ENCODE measurements at places on chromosomes 12 and 14.

GRCh38 chr14:24079491-24080141 is 8.3 kb downstream of the CPNE6 start:
- DNase-seq, result no peak

DNA sequence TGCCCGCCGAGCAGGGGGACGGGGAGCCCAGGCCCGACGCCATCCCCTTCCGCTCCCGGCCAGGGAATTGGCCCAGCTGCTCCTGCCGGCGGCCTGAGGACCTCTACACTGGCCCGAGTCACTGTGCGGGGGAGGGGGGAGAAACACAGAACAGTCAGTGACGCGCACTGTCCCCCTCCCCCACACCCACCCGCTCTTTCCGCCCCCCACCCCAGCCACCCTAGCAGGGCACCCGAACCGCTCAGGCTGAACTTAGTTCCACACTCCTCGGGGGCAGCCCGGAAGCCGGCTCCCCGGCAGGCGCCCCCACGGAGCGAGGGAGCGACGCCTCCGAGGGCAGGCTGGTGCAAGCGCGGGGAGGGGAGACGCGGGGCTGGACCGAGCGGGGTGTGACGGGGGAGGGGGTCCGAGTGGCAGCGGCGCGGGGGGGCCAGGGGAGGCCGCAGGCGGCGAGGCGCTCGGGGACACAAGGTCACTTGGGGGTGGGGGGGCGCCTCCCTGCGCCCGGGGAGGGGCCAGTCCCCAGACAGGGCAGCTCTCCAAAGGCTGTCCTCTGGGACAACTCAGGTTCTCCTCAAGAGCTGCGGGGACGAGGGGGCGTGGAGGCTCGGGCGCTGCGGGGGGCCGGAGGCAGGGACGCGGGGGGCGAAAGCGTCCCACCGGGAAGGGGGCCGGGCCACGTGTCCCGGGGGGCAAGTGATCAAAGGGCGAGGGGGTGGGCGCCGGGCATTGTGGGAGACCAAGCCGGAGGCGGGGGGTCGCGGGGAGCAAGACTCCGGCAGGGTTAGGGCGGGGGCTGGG is 648 bp downstream of the CHD4 start:
- DNase-seq, result peak; percentile 28

GRCh38 chr14:41055589-41055988 is 551.1 kb upstream of the LRFN5 start:
- DNase-seq, result no peak

GRCh38 chr12:4211372-4211771 is 62.2 kb upstream of the CCND2 start:
- DNase-seq, result no peak

- peak; percentile 85 for DNase-seq
Observed at GRCh38 chr14:24411443-24412389, 12.9 kb downstream of the NYNRIN start.

- no peak for DNase-seq
Observed at GRCh38 chr12:101909646-101910045, 32.3 kb downstream of the DRAM1 start.

GRCh38 chr12:33818313-33818712 is 204.0 kb upstream of the ALG10 start:
- DNase-seq, result no peak

DNA sequence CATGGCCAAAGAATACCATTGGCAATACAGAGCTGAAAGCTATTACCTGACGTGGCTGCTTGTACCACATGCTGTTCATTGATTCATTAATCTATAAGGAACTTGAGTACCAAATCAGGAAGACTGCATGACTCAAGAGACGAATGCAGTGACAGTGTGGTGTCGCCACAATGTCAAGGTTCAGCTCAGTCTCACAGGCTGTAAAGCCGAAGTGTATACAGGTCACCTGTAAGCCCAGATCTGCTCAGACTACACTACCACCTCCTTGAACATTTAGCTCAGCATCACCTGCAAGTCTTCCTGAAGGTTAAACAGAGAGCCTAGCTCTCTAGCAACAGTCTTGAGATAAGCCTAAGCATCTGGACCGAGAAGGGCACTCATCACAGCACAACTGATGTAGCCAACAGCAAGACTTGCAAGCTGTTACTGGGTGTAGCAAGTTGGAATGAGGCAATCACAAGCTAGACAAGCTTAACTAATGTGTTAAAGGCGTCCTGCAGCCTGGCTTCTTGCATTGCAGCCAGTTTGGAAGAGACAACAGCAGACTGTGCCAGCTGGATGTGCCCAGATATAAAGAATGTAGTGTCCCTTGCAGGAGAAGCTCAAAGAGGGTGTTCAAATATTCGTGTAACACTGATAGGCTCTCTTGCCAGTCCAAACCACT is 21.0 kb downstream of the TMTC1 start:
- no peak for DNase-seq

GRCh38 chr12:89384050-89384758 is 31.9 kb upstream of the DUSP6 start:
- peak; percentile 94 for DNase-seq

Measured in choroid plexus epithelial cell (primary cell).